ENCODE measurements at places on chromosomes 1 and 21.

DNA sequence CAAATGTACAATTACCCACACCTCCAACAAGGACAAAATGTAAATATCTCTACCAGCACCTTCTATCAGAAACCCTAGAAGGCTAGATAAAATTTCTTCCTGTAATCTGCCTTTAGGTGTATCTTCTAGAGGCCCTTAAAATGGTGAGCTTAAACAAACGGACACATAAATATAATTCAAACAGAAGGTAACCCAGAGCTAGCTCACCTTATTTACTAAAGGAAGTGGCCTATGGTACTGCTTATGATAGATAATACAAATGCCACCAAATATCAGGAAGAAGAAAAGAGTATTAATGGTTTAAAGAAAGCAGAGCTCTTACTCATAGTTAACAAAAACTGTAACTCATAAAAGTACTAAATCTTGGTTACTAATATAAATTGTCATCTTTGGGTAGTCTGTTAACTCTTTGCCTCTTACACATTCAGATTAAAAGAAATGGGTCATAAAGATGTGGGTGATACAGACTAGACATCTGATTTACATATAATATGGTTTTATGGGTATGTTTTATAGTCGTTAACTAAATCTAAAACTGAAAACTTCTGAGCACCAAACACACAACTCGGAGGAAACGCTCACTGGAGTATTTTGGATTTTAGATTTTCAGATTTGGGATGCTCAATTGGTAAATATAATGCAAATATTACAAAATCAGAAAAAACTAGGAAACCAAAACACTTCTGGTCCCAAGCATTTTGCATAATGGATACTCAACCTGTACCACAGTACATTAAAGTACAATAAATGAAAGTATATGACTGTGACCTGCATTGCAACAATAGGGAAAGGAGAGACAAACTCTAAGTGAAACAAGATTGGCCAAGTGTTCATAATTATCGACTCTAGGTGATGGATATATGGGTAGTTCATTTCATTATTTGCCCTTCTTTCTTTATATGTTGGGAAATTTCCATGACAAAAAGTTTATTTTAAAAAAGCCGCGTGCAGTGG, 23.2 kb downstream of the TRIT1 start:
- DNase-seq, result no peak

DNA sequence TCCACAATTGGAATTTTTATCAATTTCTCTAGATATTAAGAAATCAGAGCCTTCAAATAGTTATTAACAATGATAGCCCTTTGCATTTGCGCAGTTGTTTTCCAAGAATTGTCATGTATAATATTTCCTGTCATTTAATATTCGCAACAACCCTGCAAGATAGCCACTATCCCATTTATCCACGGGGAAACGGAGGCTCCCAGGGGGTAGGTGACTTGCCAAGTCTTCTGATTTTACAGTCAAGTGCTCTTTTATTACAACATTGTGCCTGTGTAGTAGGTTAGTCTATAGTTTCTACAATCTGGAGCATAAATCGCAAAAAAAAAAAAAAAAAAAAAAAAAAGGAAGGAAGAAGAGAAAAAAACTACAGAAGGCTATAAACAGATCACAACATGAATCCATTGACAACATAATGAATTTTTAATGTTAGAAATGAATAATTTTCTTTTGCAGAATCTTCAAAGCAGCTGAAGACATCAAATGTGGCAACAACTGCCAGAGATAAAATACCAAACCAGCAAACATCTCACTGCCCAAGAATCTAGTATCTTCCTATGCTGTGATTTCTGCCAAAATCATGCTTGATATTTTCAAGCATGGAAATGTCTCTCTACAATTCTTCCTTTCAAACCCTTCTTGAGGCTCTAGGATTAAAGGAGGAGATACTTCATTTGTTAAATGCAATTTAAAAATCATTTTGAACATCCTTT, 125.5 kb downstream of the PTPN14 start:
- no peak for DNase-seq

DNA sequence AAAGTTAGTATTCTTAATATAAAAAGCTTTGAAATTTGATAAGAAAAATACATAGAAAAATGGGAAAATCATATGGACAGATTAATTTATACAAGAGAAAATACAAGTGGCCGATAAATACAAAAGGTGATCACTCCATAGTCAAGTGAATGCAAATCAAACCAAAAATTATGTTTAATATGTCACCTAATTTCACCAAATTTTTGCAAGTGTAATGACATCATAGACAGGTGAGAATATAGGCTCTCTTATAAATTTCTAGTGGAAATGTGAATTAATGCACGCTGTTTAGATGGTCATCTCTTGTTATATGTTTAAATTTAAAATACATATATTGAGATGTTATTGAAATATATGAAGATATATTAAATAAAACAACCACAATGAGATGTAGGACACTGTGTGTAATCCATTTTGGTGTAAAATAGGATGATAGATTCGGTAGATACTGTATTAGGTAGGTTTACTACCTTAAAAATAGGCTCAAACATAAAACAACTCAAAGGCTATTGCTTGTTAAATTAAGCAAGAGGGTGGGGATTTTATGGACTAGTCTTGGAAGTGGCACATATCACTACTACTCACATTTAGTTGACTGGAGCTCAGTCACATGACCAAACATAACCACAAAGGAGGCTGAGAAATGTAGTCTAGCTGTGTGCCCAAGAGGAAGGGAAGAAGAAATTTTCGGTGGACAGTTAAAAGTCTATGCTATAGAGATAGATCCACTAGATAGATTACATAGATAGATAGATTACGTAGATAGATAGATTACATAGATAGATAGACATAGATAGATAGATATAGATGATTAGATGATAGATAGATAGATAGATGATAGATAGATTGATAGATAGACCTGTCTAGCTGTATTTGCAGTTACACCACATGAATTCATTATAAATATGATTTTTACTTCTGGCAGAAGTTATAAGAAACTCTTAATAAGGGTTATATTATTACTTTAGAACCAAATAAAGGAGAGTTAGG, 9.2 kb downstream of the INSL5 start:
- no peak for DNase-seq

- DNase-seq, result peak; percentile 20
Observed at GRCh38 chr1:22930240-22930912, 42.3 kb downstream of the LACTBL1 start.

DNA sequence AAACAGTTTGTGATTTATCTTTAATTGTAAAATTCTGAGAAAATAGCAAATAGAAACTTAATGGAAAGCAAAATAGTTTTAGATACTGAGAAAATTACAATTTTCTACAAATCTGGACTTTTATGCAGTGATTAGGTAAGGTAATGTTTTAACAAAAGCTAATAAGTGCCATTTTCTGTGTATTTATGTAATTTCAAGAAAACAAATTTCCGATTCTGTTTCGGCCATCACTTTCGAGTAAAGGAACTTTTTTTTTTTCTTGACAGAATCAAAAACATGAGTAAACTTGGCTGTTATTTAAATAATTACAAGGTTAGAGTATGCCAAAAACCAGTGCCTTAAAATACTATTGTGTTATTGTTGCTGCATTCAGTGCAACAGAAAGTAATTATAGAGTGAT, 280.4 kb upstream of the C1orf105 start:
- DNase-seq, result no peak

DNA sequence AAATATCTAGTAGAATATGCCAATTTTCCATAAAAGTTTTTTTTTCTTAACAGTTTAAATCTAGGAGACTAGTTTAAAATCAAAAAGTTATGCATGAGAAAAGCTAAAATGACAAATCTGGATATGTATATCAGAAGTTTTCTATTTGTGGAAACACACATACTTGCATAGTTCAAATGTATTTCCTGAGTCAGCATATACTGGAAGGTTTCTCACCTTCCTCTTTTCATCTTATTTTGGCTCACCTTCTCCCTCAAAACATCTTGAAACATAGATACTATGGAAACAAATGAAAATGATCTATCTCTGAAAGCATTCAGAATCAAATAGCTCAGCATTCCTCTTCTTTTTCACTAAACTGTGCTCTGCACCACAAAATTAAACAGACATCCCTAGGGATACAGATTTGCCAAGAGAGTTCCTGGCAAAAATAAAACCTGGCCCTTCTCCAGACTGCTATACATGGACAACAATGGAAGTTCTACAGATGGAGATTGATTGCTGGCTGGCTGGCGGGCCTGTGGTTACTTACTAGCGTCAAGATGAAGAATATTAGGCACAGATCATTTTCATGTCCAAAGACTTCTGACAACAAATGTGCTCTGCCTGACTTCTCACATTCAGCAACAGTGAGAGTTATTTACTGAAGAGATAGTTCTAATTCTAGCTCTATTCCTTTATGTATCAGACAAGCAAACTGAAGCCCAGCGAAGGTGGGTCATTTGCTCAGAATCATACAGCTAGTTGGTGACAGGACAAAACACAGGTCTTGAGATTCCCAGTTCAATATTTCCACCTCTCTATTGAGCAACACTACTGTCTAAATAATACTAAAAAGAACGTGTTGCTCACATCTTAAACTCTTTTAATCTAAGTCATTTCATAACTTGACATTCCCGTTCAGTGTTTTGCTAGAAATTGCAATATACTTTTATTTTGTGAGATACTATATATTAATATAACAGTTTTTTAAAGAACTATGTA, 26.6 kb downstream of the DIPK1A start:
- DNase-seq, result no peak

GRCh38 chr1:64019818-64020217, 183.6 kb upstream of the UBE2U start:
- peak; percentile 72 for DNase-seq

GRCh38 chr1:202235003-202235660, 41.5 kb downstream of the LGR6 start:
- DNase-seq, result no peak

- peak; percentile 76 for DNase-seq
Observed at GRCh38 chr1:67850151-67850551, 16.9 kb upstream of the GNG12 start.

- peak; percentile 46 for DNase-seq
Observed at GRCh38 chr1:109910123-109910962, at the start of gene CSF1. Gene CSF1 (plus strand): TSS chr1:109910849. CDS start chr1:109911024, 175 bp downstream.

GRCh38 chr1:193588311-193589082, 402.1 kb upstream of the B3GALT2 start:
- DNase-seq, result no peak

DNA sequence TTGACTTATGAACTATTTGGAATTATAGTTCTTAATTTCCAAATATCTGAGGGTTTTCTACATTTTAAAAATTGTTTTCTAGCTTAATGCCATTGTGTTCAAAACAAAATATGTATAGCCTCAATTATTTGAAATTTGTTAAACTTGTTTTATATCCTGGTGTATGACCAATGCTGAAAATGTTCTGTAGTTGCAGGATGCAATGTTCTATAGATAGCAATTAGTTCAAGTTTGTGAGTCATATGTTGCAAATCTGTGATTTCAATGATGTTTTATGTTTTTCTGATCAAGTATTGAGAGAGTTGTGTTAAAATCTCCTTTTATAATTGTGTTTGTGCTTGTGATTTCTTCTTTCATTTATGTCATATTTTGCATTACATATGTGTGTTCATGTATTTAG, 517.5 kb downstream of the ADGRL2 start:
- no peak for DNase-seq

- DNase-seq, result peak; percentile 90
Observed at GRCh38 chr1:78303620-78304019, 187.2 kb upstream of the PTGFR start.

DNA sequence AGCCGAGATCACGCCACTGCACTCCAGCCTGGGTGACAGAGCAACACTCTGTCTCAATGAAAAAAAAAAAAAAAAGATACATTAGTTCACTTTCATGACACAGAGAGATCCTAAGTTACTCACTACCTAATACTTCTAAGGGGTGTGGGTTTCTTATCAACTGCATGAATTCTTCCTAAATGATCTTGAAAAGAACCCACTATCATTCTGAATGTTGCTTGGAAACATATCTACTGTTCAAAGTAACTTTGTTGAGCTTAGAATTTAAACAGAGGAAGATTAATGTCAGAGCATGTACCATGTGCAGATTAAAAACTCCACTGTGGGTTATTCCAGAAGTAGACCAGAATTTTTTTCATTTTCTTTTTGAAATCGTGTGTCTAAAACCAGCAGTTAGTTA, 241.5 kb downstream of the LTN1 start:
- DNase-seq, result no peak

GRCh38 chr1:10704368-10704882, 92.0 kb downstream of the CASZ1 start:
- no peak for DNase-seq

DNA sequence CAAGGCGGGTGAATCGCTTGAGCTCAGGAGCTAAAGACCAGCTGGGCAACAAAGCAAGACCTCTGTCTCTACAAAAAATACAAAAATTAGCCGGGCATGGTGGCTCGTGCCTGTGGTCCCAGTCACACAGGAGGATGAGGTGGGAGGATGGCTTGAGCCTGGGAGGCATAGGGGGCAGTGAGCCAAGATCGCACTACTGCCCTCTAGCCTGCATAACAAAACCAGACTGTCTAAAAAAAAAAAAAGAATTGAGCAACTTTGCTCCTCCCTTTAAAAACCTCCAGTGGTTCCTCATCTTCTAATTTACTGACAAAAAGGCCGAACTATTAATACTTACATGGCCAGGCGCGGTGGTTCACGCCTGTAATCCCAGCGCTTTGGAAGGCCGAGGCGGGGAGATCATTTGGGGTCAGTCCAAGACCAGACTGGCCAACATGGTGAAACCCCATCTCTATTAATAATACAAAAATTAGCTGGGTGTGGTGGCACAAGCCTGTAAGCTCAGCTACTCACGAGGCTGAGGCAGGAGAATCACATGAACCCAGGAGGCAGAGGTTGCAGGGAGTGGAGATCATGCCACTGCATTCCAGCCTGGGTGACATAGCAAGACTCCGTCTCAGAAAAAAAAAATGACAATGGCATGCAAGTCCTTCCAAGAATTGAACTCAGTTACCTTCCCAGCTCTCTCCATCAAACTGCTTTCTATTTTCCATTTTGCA, 4.4 kb downstream of the ACBD3 start:
- peak; percentile 80 for DNase-seq

- DNase-seq, result no peak
Observed at GRCh38 chr1:121546830-121547591, 362.2 kb downstream of the SRGAP2C start.

DNA sequence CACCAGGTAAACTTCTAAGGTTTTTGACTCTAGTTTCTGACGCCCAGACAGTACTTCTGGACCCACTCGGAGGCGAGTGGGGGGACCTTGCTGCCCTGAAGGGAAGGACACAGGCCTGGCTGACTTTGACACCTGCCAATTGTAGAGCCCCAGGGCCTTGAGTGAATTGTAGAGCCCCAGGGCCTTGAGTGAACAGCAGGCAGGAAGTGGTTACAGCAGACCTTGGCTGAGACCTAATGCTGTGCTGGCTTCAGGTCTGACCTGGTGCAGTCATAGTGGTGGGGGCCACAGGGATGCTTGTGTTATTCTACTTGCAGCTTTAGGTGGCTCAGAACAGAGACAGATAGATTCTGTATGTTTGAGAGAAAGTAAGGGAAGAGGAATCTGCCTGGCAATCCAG, 344.3 kb downstream of the DUSP10 start:
- no peak for DNase-seq

GRCh38 chr1:26938004-26938658, 16.6 kb downstream of the NUDC start:
- no peak for DNase-seq

- DNase-seq, result peak; percentile 91
Observed at GRCh38 chr1:16173447-16174260, 17.8 kb upstream of the EPHA2 start.

Data from kidney glomerular epithelial cell (primary cell).